ENCODE measurements at places on chromosomes 4 and X.

GRCh38 chr4:14293582-14293981 is 666.1 kb upstream of the BOD1L1 start:
- no peak for DNase-seq

DNA sequence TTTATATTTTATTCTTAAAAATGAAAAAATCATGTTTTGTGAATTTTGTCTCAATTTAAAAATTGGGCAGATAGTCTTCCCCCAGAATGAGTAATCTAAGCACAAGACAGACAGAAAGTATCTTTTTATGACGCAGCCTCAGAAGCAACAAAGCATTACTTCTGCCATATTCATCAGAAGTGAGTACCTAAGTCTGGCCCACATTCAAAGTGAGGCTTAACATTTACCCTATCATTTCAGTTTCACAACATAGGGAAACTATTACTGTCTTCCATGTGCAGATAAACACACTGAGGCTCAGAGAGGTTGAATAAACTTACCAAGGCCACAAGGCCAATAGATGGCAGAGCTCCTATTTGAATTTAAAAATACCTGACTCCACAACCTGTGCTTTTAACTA is 4.4 kb upstream of the PRDX4 start:
- no peak for DNase-seq

GRCh38 chrX:69289046-69289792 is 124.0 kb upstream of the PJA1 start:
- DNase-seq, result no peak

DNA sequence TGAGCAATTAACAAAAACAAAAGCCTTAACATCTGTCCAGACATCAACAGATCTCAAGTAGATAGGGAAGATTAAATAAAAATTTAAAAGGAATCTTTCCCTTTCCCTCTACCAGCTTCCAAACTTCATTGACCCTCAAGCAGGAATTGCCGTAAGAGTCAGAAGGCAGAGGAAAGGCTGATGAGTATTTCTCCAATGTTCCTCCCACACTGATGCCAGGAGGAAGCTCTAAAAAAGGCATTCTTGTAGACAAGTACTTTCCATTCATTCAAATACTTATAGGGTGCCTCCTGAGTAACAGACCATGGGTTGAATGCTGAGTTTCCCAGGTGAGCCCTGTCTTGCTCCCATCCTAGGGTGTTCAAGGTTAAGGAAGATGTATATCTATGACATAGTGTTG is 151.6 kb upstream of the GPC4 start:
- DNase-seq, result no peak

DNA sequence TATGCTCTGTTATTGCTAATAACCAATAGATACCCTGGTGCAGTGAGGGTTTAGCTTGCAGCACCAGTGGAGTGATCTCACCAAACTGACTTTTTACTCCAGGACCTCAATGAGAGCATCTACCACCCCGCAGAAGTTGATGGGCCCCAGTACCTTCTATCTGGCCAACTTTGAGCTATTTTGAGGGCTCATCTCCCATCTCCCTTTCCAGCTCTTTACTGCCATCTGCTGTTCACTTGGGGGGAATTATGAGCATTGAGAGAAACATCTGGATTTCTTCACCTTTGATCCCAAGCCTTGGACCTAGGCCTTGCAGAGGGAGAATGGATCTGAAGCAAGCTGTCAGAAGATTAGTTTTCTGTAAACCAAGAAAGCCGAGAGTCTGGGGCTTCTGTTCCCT is 143.6 kb downstream of the TMEM164 start:
- DNase-seq, result no peak
